ENCODE measurements at places on chromosomes 7 and 10. TPM values are rescaled to one million over a fixed set of nuclear protein-coding genes. Genes with fewer than 3 reads are reported as not detected.
A peak's percentile ranks its signal among the peaks of the same experiment; 100 is the strongest.

The EN2 gene
- total RNA-seq = 0.81 TPM

The MPLKIP gene
- total RNA-seq = 47.7 TPM

- DNase-seq = peak; percentile 16
Observed at GRCh38 chr7:140972876-140973829, 41.6 kb downstream of the MRPS33 start.

- no peak for DNase-seq
Observed at GRCh38 chr10:47366731-47367460, 17.2 kb downstream of the ZNF488 start.

- DNase-seq = no peak
Observed at GRCh38 chr7:70237831-70238575, 639.7 kb downstream of the AUTS2 start.

GRCh38 chr10:60522617-60523016 is 132.9 kb upstream of the ANK3 start:
- no peak for DNase-seq

DNA sequence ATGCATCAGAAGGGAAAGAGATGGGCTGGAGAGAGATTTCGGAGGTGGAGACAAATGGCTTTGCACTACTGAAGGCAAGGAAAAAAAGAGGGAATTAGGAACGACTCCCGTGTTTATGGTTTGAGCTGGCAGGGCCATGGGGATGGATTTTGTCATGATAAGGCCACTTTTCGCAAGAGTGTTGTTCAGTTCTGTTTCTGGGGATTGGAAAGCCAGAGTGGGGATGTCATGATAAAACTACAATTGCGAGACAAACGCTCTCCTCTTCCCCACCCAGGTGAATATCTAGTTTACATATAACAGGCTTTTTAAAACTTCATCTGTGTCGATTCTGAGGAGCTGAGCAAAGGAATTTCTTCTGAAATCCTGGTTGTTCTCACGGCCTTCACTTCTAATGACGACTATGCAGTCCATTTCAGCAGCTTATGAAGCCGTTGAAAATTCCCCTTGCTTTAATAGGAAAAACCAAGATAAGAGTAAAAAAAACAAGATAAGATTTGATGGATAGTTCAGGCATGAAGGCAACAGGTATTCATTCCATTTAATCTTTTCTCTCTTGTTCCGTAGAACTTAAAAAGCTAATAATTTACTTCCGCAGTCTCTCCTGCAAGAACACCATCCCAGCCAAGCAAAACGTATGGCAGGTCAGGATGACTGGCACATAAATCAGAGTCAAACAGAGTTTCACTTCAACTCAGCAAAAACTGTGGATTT is 245.6 kb upstream of the PITRM1 start:
- DNase-seq = no peak

DNA sequence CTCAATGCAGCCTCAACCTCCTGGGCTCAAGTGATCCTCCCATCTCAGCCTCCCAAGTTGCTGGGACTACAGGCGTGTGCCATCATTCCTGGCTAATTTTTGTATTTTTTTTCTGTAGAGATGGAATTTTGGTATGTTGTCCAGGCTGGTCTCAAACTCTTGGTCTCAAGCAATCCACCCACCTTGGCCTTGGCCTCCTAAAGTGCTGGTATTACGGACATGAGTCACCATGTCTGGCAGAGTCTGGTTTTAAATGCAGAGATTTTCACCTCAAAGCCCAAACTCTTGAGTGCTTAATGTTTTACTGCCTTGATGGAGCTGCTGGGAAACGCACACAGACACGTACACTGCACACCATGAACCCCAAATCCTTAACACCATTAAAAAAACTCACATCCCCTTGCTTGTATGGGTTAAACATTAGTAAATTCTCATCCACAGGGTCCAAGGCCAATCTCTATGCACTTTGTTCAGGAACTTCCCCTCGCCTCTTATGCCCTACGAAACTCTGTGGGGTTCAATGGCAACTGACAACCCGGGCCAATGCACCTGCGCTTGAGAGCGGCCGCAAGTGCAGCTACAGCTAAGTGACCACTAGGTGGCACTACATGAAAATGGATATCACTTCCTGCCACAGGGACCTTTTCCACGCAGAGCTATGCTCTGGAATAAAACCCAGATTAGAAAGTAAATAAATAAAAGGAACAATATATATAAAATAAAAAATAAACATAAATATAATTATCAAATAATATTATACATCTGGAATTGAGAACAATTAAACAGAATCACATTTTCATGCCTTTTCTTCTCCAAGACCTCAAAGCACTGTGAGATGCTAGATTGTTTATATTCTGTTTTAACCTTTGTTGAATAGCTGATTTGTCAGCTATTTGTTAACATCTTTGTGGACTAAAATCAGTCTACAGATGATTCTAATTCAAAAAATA is 66.9 kb upstream of the AFAP1L2 start:
- peak; percentile 83 for DNase-seq

DNA sequence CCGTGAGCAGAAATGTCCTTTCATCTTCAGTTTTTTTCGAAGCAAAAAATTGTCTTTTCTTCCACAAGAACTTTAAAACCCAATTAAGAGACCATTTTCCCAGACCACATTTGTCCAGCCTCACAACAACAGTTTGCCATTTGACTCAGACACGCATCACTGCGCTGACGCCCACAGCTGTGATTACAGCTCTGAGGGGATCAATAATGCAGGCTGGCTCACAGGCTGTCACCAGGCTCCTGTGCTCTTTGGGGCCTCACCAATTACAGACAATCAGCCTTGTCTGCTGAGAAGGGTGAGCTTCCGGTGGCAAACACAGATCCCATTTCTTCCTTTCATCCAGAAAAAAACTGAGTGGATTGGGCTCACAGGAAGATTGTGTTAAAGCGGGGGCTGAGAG is 33.3 kb downstream of the DDC start:
- no peak for DNase-seq

- peak; percentile 31 for DNase-seq
Observed at GRCh38 chr10:23171232-23171876, 20.8 kb upstream of the PTF1A start.

DNA sequence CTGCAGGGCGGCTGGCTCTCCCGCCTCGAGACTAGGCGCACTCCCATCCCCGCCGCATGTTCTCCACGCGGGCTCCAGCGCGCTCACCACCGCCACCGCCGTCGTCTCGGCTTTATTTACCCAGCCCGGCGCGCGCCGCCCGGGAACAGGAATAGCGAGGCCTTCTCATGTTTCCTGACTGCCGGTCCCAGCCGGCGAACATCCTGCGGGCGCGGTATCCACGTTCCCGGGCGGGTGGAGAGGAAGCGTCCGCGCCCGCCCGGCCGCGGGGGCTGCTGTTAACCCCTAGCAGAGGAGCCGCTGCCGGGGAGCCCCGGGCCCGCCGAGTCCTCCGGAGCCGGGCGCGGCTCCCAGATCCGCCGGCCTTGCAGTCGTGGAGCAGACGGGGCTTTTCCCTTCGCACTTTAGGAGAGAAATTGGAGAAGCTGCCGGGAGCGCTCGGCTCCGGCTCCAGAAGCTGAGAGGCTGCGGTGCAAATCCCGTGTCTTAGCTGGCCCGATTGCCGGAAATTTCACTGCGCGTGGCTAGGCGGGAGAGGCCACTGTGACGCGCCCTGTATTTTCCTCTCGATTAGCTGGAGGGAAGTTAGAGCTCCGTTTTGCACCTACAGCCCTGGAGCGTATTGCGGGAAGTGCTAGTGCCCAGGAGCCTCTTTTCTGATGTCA is at the start of gene MKX:
Gene MKX, minus strand, starts transcription at position 88 of the 665 bp plus-strand sequence. CDS start 2,404 bp downstream, outside the sequence.
- peak; percentile 65 for DNase-seq

DNA sequence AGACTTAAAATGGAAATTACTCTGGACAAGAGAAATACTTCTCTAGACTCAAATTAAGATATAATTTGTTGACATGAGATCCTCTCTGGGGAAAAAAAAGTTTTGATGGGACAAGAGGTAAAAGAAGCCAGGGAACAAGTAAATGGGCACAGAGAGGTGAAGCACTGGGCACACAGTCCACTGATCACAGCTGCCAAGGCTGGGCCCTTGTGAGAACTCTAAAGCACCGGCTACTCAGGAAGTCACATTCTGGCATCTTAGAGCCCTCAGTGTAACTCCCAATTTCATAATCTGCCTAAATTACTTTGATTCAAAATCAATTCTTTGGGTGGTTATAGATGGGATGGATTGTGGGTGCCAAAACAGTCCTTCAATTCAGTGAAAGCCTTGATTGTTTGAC is 123.2 kb upstream of the CACNA2D1 start:
- DNase-seq = no peak

DNA sequence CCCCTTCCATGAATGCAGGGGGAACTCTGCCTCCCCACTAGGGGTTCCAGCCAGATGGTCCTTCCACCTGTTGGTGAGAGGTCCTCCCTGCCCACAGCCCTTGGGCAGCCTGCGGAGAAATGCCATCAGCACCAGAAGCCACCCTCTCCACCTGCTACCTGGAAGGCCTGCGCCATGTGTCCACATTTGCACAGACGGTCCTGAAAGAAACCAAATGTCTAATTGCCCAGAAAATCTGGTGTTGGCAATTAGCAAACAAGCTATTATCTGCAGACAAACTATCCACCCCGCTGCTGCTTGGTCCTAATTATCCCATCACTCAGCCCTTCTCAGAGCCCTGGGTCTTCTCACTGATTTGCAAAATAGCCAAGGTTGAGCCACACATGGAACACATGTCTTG is 32.3 kb downstream of the HSPA12A start:
- DNase-seq = no peak

- no peak for DNase-seq
Observed at GRCh38 chr7:100380196-100380595, 6.9 kb downstream of the PILRA start.

GRCh38 chr10:129901389-129902006 is 62.6 kb downstream of the EBF3 start:
- no peak for DNase-seq

- no peak for DNase-seq
Observed at GRCh38 chr10:86265236-86265894, 101.2 kb downstream of the GRID1 start.

DNA sequence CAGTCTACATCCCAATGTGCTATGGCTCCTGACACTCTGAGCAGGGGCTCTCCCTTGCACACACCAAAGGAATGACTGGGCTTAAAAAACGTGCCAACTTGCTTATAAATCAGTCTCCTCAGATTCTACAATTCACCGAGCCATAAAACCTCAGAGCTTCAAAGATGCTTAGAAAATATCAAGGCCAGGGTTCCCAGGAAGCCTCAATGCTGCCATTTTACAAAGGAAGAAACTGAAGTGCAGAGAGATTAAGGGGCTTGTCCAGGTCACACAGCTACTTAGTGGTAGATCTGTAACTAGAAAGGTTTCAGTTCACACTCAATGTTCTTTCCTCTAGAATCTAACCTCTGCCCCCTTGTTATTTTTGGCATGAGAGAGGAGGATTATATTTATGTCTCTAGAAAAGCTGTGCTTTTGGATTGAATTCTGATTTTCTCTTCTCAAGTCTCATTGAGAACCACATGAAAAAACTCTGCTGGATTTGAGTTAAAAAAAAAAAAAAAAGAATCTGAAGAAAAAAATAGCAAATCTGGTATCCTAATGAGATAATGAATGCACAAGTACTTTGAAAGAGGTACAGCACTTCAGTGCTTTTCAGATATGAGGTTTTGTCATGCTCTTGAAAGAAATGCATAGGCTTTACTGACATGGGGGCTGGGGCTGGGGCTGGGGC is 22.3 kb upstream of the TSPAN33 start:
- DNase-seq = no peak

DNA sequence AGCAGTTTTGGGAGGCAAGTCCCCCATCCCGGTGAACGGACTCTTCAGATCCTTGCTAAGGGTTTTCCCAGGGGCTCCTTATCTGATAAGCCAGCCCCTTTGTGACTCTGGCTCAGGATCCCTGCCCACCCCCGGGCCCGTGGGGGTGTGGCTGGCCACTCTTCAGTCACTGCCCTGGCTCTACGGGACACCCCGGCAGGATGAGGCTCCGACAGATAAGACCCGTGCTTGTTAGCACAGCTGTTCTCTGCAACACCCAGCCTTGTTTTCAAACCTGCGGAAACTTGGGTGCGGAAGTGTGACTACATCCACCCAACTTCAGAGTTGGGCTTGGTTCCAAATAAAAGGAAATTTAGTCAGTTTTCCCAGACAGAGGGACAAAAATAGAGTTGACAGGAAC is 66.7 kb upstream of the PODXL start:
- DNase-seq = peak; percentile 98

GRCh38 chr7:23523486-23524075 is 8.2 kb downstream of the TRA2A start:
- no peak for DNase-seq

- DNase-seq = no peak
Observed at GRCh38 chr7:132579260-132579899, 3.1 kb upstream of the PLXNA4 start.

- no peak for DNase-seq
Observed at GRCh38 chr10:77467422-77467963, 170.1 kb downstream of the KCNMA1 start.

Measured in SJCRH30 (cell line).